ENCODE measurements at places on chromosomes 7 and 10.

- DNase-seq, result no peak
Measured at GRCh38 chr7:132568962-132569361, 7.3 kb downstream of the PLXNA4 start.

GRCh38 chr7:30427296-30428070, 51.1 kb downstream of the NOD1 start:
- DNase-seq, result no peak

DNA sequence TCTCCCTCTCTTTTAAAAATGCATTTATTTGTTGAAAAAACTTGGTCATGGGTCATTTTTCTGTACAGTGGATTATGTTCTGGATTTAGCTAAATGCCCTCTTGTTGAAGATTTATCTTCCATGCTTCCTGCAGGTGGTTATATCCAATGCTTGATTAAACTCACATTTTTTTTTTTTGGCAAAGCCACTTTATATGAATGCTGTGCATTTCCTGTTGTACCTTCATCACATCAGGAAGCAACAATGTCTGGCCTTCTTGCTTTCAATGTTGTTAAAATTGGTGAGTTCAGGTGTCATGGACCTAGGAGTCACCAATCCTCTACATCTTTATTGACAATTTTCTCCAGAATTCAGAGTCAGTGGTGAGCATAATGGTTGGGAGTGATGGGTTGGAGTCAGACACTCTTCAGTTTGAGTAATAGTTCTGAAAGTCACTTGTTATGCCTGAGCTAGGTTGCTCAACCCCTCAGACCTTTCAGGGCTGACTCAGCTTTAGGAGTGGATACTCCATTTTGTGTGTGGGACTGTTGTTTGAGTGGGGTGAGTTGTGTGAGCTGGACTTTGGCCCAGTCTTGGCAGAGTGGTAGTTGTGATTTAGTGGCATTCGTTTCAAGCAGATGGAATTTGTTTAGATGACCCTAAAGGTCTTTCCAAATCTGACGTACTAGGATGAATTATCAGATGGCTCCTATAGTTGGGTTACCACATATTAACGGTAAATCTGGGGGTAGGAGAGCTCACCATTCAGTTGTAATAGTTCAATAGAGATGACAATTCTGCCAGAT, 213.5 kb upstream of the ZNF32 start:
- DNase-seq, result no peak

DNA sequence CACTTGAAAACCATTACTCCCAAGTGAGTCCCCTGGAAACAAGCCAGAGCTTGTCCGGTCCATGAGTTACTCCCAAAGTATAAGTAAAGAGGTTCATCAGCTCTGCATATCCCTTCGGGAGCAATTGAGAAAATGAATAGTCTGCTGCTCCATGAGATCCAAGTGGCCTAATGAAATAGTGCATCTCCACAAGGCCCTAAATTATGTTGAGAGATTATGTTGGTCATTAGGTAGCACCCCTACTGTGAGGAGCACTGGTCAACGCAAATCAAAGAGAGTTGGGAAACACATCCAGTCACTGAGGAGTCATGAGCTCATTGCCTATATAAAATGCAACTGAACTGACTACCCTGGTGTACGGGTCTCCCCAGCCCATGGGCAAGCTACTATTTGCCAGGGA, 205.5 kb upstream of the AOAH start:
- no peak for DNase-seq

- no peak for DNase-seq
Measured at GRCh38 chr7:70457482-70457881, 674.5 kb upstream of the GALNT17 start.

GRCh38 chr7:42071372-42072261, 165.4 kb downstream of the GLI3 start:
- DNase-seq, result no peak

- no peak for DNase-seq
Measured at GRCh38 chr7:19377611-19378344, 232.6 kb upstream of the FERD3L start.

GRCh38 chr7:118615681-118616080, 391.2 kb downstream of the ANKRD7 start:
- no peak for DNase-seq

GRCh38 chr7:7861211-7861633, 107.4 kb upstream of the GLCCI1 start:
- peak; percentile 2 for DNase-seq

DNA sequence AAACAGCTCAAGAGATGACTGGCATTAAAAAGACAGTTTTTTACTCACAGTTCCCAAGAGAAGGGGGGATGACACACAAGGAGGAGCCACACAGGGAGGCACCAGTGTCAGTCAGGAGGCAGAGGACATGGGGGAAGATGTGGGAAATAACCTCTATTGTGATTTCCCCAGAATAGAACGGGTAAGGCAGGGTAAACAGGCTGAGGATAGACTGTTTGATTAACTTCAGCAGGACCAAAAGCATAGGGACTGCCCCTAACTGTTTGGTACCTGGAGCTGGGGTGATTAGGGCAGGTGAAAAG, 60.7 kb downstream of the RAPGEF5 start:
- no peak for DNase-seq

- no peak for DNase-seq
Measured at GRCh38 chr7:102305414-102306268, 19.0 kb downstream of the SH2B2 start.

DNA sequence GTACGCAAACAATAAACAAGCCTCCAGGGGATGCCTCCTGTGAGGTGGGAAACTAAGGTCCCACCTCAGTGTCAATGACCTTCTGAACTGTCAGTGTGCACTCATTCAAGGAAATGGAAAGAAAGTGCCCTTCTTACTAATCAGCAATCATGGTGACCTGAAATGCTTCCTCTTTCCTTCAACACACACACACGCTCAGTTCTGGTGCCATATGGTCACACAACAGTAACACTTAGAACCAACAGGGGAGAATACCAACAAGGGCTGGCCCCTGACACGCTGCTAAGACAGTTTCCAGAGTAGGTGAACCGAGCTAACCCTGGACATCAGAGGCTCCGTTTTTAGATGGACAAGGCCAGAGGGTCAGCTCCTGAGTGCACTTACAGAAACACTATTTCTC, 42.1 kb upstream of the EFCAB10 start:
- DNase-seq, result no peak

DNA sequence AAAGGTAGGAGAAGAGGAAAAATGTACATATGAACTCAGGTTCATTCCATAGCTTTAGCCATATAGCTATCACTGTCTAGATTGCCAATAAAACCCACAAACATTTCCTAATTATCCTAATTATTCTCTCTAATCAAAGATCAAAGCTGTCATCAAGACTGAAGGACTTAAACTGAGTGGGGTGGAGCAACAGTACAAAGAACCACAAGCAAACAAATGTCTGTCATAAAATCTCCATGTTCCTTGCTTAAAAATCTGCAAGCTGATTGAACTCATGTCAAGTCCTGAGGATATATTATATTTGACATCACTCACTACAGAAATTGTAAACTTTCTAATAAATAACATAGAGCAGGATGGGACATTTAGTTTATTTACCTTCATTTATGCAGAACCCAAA, 315.9 kb downstream of the SNX13 start:
- no peak for DNase-seq

DNA sequence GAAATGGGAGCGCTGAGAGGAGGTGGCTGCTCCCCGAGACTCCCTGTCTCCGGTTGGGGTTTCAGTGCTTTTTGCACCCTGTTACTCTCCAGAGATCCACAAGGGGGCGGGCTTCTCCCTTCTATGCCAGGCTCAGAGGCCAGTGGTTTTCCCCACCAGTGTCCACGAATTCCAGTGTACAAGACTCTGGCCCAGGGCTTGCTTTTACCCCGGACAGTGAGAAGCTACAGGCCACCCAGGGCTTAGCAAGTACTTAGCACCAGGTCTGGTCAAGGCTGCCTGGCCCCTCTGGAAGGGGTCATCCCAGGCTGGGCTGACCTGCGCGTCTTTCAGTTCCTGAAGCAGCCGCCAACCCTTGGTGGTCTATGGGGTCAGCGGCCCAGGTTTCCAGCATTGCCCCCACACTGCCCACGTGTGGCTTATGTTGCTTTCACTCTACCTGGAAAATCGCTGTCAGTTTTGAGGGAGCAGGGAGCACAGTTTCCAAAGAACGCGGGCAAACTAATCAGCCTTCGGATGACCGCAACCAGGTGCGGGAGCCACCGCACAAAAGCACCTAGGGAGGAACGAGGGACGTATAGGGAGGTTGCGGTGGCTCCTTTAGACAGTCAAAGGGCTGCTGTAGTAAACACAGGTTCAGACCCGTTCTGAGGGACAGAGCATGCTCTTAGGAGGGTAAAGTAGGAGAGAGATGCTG, 6.8 kb downstream of the CYP26A1 start:
- peak; percentile 9 for DNase-seq

- no peak for DNase-seq
Measured at GRCh38 chr10:127449490-127449889, 99.6 kb upstream of the NPS start.

DNA sequence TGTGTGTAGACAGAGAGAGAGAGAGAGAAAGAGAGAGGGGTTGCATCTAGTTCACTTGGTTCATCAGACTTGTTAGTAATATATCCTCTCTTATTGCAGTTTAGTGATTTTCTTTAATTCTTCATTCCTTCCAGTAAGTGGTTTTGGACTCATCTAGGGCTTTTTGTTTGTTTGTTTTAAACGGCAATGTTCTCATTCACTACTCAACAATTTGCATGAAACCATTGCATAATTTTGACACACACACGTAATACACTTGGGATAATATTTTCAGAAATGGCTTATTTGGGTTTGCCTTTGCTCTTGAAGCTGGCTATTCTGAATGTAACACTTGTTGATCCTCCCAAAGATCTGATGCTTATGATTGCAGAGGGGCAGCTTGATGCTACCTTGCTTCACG, 16.4 kb upstream of the ZNF32 start:
- DNase-seq, result no peak

DNA sequence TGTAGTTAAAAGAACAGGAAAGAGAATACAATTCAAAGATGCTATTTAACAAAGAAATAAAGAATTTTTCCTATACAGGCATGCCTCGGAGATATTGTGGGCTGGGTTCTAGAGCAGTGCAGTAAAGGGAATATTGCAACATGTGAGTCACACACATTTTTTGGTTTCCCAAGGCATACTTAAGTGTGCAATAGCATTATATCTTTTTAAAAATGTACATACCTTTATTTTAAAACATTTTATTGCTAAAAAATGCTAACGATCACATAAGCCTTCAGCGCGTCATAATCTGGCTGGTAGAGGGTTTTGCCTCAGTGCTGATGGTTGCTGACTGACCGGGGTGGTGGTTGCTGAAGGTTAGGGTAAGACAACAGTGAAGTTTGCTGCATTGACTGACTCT, 54.4 kb downstream of the ESYT2 start:
- no peak for DNase-seq

- DNase-seq, result no peak
Measured at GRCh38 chr10:74377476-74377875, 226.5 kb downstream of the ADK start.

GRCh38 chr7:38801786-38802185, 107.2 kb downstream of the VPS41 start:
- DNase-seq, result no peak

DNA sequence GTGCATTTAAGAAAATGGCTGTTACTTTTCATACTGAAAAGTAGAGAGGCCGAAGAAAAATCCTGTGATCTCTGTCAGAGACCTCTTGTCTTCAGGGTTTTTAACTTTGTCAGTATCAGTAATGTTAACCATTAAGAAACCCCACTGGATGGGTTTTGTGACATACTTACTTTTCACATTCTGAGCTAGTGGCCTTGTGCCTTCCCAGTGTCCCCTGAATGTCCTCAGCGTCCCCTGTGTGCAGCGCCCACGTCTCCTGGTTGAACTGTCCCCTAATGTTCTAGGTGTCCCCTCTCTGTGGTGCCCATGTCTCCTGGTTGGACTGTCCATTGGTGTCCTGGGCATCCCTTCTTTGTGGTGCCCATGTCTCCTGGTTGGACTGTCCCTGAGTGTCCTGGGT, 9.6 kb downstream of the DYNC2I1 start:
- no peak for DNase-seq

GRCh38 chr7:11216276-11216675, 242.6 kb downstream of the PHF14 start:
- no peak for DNase-seq

DNA sequence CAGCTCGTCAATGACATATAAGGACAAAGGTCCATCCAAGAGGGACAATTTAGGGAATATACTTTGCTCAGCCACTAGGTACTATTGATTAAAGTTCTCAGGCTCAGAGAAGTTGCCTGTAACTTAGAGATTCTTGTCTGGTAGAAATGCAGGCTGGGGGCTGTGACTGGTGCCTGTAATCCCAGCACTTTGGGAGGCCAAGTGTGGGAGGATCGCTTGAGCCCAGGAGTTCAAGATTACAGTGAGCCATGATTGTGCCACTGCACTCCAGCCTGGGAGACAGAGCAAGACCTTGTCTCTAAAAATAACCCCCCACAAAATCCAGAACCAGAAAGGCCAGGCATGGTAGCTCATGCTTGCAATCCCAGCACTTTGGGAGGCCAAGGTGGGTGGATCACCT, 36.2 kb upstream of the ACTR3B start:
- DNase-seq, result no peak

DNA sequence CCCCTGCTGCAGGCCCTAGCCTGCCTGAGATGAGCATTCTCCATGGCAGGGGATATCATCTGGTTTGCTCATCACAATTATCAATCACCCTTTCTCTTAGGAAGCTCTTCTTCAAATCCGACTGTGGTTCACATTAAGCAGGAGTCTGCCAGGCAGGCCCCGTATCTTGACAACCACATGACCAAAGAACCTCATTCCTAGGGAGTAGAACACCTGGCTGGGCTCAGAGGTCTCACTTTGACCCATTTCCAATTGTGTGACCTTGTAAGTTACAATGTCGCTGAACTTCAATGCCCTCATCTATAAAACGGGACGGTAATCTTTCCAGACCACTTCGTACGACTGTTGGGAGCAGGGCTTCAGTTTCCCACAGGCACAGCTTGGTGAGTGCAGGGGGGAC, 156.4 kb upstream of the PCBD1 start:
- DNase-seq, result no peak

DNA sequence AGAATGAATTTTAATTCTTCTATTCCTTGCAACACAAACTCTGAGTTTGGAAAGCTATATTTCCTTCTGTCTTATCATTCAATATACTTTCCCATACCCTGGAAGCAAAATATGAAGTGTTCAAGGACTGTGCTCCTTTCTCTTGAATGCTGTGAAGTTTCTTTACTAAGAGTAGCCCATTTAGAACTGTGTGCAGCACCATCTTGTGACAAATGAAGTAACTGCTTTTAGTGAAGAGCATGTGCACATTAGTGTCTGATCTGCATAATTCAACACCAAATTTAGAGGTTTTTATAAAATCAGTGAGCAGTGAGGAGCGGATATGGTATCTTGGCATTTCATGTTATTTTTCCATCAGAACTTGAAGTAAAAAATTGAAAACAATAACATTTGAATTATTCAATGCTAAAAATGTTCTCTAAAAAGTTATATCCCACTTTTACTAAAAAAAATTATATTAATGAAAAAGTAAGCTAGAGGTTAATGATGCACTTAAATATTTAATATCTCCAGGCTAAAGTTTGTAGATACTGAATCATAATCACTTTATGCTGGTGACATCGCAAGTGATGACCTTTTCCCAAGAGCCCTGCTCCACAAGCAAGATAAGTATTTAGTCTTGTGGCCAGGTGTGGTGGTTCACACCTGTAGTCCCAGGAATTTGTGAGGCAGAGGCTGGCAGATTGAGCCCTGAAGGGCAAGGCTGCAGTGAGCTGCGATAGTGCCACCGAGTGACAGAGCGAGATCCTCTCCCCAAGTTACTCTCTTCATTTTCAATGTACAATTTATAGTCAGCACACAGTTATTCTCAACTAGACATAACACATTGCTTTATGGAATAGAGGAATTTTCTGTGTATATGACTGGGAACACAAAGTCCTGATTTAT, 108.8 kb upstream of the PCLO start:
- peak; percentile 49 for DNase-seq
